Neuronal stem cell (in vitro differentiated cells): ENCODE measurements at places on chromosomes 4 and X.
A peak's percentile ranks its signal among the peaks of the same experiment; 100 is the strongest.

GRCh38 chr4:151455212-151455611 lies 46.2 kb downstream of the FHIP1A start:
- DNase-seq: peak; percentile 8
- H3K27ac ChIP-seq: no peak overlapping the region
- no peak overlapping the region for H3K4me3 ChIP-seq

DNA sequence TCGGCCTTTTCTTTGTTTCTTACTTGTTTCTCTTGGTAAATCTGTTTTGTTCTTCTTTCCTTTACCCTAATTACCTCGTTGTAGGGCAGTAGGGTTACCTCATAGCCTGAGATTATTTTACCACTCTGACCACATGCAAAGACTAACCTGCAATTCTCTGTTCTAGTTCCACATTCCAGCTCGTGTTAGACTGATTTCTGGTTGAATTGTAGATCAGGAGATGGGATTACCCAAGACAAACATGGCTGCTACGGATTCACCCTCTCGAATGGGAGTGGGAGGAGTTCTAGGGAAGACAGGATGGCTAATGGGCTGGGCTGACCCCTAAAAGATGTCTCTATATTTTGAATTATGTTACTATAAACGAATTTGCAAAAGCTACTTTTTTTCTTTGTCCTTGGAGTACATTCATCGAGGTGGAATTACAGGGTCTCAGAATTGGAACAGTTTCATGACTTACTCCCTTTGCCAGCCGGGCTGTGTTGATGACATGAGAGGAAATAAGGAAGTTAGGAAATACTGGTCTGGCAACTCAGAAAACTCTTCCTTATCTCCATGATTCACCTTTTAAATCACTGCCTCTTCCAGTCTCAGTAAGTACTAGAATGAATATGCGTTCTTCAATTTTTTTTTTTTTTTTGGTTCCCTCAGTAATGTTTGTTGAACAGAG lies 36.7 kb upstream of the FBXW7 start:
- no peaks in the 10 kb centered on the region for H3K36me3 ChIP-seq
- H3K4me3 ChIP-seq: no peak overlapping the region
- no peaks in the 10 kb centered on the region for H3K4me1 ChIP-seq
- no peaks in the 10 kb centered on the region for H3K27me3 ChIP-seq

- H3K36me3 ChIP-seq: no peaks in the 10 kb centered on the region
- no peak overlapping the region for H3K27ac ChIP-seq
- no peaks in the 10 kb centered on the region for H3K4me1 ChIP-seq
- no peak for DNase-seq
- no peaks in the 10 kb centered on the region for H3K27me3 ChIP-seq
These were observed 25.3 kb downstream of the ARSF start for GRCh38 chrX:3066555-3066954.

DNA sequence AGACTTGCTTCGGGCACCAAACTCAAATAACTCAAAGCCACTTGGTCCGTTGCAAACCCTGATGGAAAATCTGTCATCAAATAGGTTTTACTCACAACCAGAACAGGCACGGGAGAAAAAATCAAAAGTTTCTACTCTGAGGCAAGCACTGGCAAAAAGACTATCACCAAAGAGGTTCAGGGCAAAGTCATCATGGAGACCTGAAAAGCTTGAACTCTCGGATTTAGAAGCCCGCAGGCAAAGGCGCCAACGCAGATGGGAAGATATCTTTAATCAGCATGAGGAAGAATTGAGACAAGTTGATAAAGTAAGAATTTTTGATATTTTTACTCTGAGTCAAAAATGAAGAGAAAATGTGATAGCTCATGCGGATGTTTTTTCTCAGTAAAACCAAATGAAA lies 87.2 kb downstream of the NRK start:
- no peaks in the 10 kb centered on the region for H3K36me3 ChIP-seq
- no peaks in the 10 kb centered on the region for H3K4me1 ChIP-seq
- no peak for DNase-seq
- no peak overlapping the region for H3K4me3 ChIP-seq

- no peak overlapping the region for H3K27ac ChIP-seq
- DNase-seq: no peak
- no peaks in the 10 kb centered on the region for H3K27me3 ChIP-seq
- no peaks in the 10 kb centered on the region for H3K36me3 ChIP-seq
- no peaks in the 10 kb centered on the region for H3K4me1 ChIP-seq
These were observed 50.8 kb upstream of the ADGRL3 start for GRCh38 chr4:61149278-61149677.

- H3K27me3 ChIP-seq: no peaks in the 10 kb centered on the region
- no peak for DNase-seq
- H3K4me1 ChIP-seq: peaks cover 11% of the 10 kb centered on the region
- H3K36me3 ChIP-seq: no peaks in the 10 kb centered on the region
- no peak overlapping the region for H3K27ac ChIP-seq
These were observed 5.9 kb downstream of the SNX25 start for GRCh38 chr4:185215261-185215660.

DNA sequence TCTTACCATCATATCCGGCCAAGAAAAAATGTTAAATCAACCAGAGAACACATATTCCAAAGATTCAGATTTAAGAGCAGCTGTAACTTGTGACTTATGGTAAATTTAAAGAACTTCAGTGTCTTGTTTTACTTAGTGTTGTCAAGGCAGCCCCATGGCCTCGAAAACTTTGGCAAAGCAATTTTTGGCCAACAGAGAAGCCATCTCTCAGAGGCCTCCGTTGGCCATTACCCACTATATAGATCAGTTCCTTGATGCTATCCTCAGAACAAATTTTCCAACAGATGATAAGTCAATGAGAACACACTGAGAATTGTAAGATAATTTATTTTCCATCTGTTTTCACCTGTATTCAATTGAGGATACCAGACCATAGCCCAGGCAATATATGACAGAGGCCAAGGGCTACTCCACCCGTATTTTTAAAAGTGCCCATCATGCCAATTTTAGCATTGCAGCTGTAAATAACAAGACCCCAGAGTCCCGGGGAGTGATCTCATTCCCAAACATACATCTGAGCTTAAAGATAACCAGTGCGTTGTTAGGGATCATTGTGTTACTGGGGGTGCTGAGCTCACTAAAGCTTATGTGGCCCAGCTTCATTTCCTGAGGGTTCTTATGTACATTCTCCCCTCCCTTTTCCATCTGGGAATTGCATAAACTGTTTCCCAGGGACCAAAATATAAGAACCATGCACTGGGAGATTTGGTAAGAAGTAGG lies 50.0 kb upstream of the PDHA1 start:
- no peak overlapping the region for H3K4me3 ChIP-seq
- no peak overlapping the region for H3K27ac ChIP-seq
- peaks cover 29% of the 10 kb centered on the region for H3K27me3 ChIP-seq
- no peaks in the 10 kb centered on the region for H3K4me1 ChIP-seq
- no peak for DNase-seq

- no peaks in the 10 kb centered on the region for H3K4me1 ChIP-seq
- no peaks in the 10 kb centered on the region for H3K27me3 ChIP-seq
- H3K27ac ChIP-seq: no peak overlapping the region
- H3K4me3 ChIP-seq: no peak overlapping the region
- H3K36me3 ChIP-seq: no peaks in the 10 kb centered on the region
These were observed 17.7 kb downstream of the IL21 start for GRCh38 chr4:122603156-122603574.

- no peak overlapping the region for H3K27ac ChIP-seq
- no peaks in the 10 kb centered on the region for H3K36me3 ChIP-seq
- no peaks in the 10 kb centered on the region for H3K4me1 ChIP-seq
- no peaks in the 10 kb centered on the region for H3K27me3 ChIP-seq
- DNase-seq: no peak
These were observed 72.7 kb downstream of the FRMPD4 start for GRCh38 chrX:12210971-12211370.

DNA sequence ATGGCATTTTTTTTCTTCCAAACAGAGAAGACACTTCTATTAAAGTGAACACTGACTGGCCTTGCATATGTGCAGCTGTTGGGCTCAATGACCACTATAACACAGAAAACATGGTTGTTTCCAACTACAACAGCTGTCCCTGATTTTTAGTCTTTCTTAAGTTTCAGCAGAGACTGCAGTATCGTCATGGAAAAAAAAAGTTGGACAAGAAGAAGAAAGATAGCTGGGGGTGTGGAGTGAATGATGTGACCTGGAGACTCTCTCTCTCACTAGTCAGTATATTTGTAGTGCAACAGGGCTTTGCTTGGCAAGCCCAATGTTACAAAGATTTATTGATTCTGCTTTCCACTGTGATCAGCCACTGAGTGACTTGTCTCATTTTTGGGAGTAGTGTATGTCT lies 29.5 kb upstream of the C4orf54 start:
- no peaks in the 10 kb centered on the region for H3K4me1 ChIP-seq
- no peaks in the 10 kb centered on the region for H3K27me3 ChIP-seq
- H3K36me3 ChIP-seq: no peaks in the 10 kb centered on the region
- no peak overlapping the region for H3K27ac ChIP-seq
- no peak overlapping the region for H3K4me3 ChIP-seq

DNA sequence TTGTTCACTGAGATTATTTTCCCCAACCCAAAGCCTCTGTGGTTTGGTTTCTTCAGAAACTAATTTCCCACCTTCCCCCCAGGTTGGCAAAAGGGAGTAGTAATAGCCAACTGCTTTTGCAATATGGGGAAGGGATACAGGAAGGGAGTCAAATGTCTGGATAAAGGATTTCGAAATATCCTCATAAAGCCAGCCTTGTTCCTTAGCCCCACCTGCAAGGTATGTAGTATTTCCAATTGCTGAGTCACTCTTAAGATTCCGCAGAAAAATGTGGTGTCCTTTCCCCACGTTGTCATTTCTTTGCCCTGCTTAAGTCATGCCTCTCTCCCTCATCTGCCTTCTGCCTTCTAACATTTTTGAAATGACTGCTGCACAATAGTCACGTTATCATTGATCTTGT lies 138.8 kb upstream of the DCAF8L1 start:
- no peak overlapping the region for H3K4me3 ChIP-seq
- DNase-seq: no peak
- no peak overlapping the region for H3K27ac ChIP-seq

DNA sequence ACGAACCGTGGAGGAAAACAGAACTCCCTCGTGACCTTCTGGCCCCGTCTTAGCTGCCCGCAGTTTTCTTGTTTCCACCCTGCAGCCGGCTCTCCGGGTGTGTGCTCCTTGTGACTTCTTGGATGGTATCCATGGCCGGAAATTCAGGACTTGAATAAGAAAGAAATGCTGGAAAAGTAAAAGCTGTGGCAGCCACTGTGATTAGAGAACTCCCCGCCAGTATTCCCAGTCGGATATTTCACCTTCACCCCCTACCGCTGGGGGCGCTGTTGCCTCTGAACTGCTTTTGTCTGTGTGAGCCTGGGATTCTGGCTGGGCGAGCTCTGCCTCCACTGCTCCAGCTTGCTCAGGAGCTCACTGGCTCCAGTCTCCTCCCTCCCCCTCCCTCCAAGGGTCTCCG lies 41.5 kb upstream of the CYP4V2 start:
- H3K27me3 ChIP-seq: peaks cover 10% of the 10 kb centered on the region
- H3K27ac ChIP-seq: no peak overlapping the region
- no peak overlapping the region for H3K4me3 ChIP-seq
- peaks cover 3% of the 10 kb centered on the region for H3K4me1 ChIP-seq
- H3K36me3 ChIP-seq: no peaks in the 10 kb centered on the region

- no peak overlapping the region for H3K27ac ChIP-seq
- DNase-seq: no peak
- H3K36me3 ChIP-seq: no peaks in the 10 kb centered on the region
- no peaks in the 10 kb centered on the region for H3K27me3 ChIP-seq
These were observed 42.6 kb downstream of the SULT1B1 start for GRCh38 chr4:69717778-69718177.

- H3K4me1 ChIP-seq: no peaks in the 10 kb centered on the region
- H3K27me3 ChIP-seq: no peaks in the 10 kb centered on the region
- H3K4me3 ChIP-seq: no peak overlapping the region
- DNase-seq: no peak
- no peaks in the 10 kb centered on the region for H3K36me3 ChIP-seq
These were observed 69.6 kb downstream of the ADRA2C start for GRCh38 chr4:3835527-3836405.

DNA sequence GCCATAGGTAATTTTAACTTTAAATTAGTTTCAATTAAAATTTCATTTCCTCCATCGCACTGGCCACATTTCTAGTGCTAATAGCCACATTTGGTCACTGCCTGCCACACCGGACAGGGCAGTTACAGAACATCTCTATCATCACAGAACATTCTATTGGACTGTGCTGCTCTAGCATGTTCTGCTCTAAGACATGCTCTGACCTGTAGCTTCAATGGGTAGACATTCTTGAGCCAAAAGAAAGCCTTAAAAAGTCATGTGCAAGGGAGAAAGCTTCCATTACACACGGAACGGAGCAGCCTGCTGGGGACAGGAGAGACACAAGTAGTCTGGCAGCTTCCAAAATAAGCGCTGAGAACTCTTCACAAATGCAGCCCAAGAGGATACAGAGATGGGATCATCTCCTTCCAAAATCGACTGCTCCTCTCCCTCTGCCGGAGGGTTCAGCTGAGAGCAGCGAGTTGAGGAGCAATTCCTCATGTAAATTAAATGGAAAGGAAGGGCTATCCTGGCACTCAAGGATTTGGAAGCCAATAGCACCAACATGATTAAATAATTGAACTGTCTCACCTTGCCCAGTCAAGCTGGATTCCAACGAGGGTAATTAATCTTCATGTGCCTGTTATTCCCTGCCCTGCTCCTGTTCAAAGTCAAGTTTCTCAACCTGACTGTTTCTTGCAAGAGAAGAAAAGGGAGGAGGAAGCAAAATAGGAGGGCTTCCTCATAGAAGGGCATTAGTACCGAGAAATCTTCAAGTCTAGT lies 336.4 kb upstream of the NOCT start:
- peaks cover 11% of the 10 kb centered on the region for H3K4me1 ChIP-seq
- no peaks in the 10 kb centered on the region for H3K27me3 ChIP-seq
- H3K27ac ChIP-seq: no peak overlapping the region
- H3K4me3 ChIP-seq: no peak overlapping the region
- no peak for DNase-seq
- no peaks in the 10 kb centered on the region for H3K36me3 ChIP-seq

GRCh38 chr4:182560358-182560757 lies 317.2 kb downstream of the TENM3 start:
- DNase-seq: peak; percentile 71
- no peak overlapping the region for H3K4me3 ChIP-seq
- H3K27ac ChIP-seq: peak overlapping the region; percentile 68
- H3K27me3 ChIP-seq: no peaks in the 10 kb centered on the region
- peaks cover 23% of the 10 kb centered on the region for H3K4me1 ChIP-seq

GRCh38 chr4:60389633-60390032 lies 810.5 kb upstream of the ADGRL3 start:
- H3K4me3 ChIP-seq: no peak overlapping the region
- DNase-seq: no peak
- H3K4me1 ChIP-seq: no peaks in the 10 kb centered on the region
